Gastroesophageal sphincter (tissue), 4 donors: ENCODE measurements at places on chromosomes 11 and 22.
A peak's percentile ranks its signal among the peaks of the same experiment; 100 is the strongest.

DNA sequence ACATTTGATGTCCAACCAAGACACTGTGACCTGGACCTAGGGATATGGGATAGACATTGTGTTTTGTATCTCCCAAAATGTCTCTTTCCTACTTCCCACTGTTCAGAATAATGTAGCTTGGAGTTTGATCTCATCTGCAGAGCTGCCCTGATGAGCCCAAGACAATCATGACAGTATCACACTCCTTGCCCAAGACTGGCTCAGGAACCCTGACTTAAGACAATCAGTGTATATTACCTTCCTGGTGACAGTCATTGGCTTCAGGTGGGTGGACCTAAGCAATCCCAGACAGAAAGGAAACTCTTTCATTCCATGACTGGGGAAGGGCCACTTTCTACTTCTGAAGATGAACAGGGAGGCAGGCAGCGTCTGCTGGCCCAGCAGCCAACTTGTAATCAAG lies 14.3 kb upstream of the RTN4RL2 start:
- peaks cover 6% of the 10 kb centered on the region for H3K27me3 ChIP-seq
- no peak overlapping the region for H3K4me3 ChIP-seq
- no peak overlapping the region for H3K27ac ChIP-seq
- no peak for ATAC-seq

DNA sequence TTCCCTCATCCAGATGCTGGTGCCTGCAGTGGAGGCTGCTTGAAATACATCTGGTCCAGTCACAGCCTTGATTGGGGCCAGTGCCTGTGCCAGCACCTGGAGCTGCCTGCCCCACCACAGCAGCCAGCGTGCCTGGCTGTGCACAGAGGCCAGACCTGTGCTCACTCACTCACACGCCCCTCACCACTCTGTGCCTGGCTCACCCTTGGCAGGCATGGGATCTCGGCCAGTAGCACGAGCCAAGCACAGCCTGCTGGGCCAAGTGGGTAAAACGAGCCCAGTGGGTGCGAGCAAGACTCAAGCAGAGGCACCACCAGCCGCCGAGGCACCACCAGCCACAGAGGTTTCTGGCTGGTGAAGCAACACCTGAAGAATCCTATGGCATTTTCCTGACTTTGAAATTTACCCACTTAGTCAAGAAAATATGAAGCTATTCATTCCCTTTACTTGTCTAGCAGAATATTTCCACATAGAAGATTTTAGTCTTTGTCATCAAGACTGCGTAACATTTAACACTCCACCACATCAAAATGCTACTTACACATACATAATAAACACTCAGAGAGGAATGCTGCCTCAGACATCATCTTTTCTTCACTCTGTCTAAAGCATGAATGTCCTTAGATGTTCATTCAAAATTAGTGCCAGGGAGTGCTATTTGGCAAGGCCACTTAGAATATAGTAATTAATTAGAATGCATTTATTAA lies 424.3 kb upstream of the FAT3 start:
- ATAC-seq: no peak
- no peaks in the 10 kb centered on the region for H3K36me3 ChIP-seq
- H3K4me1 ChIP-seq: no peaks in the 10 kb centered on the region
- H3K27me3 ChIP-seq: no peaks in the 10 kb centered on the region
- H3K27ac ChIP-seq: no peak overlapping the region
- H3K4me3 ChIP-seq: no peak overlapping the region

DNA sequence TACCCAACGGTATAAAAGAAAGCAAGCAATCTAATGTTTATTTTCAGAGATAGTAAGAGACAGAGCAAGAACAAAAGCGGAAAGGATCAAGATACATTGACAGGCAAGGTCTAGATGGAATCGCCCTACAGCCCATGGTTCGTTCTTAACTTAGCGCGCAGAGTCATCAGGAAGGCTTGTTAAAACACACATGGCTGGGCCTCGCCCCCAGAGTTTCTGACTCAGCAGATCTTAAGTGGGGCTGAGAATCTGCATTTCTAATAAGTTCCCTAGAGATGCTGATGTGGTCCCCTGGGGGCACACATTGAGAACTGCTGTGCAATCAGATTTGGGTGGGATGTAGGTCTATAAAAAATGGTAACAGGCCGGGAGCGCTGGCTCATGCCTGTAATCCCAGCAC lies 35.8 kb upstream of the CHRM4 start:
- no peak for ATAC-seq
- no peak overlapping the region for H3K27ac ChIP-seq
- H3K4me3 ChIP-seq: no peak overlapping the region

DNA sequence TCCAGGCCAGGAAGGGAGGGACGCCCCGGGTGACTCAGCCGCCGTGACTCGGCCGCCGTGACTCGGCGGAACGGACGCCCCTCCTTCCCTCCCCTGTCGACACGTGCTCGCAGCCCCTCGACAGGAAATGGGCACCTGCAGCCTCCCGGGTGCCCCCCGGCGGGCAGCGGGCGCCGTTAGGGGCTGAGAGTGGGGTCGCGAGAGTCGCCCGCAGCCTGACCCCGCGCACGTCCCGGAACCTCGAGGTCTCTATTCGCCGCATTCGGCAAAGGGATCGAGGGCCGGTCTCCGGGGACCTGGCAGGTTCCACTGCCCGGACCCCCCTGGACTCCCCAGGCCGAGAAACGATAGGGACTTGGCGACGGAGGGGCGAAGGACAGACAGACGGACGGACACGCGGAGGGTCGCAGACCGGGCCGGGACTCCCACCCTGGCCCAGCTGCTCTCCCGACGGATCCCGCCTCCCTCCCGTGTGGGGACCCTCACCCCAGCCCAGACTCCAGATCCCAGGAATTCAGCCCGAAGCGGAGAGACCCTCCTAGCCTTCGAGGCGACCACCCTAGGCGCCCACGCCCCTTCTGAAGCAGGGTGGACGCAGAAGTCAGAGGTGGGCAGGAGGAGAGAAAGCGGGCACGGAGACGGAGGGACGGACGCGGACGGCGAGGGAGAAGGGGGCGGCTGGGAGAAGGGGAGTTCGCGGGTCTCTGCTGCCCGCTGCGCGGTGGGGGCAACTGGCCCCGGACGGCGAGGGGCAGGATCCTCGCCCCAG lies 648 bp downstream of the FOSL1 start:
- H3K36me3 ChIP-seq: no peaks in the 10 kb centered on the region
- peak; percentile 64 for ATAC-seq
- H3K27me3 ChIP-seq: peaks cover 13% of the 10 kb centered on the region
- H3K27ac ChIP-seq: peak overlapping the region; percentile 78
- H3K4me1 ChIP-seq: peaks cover 7% of the 10 kb centered on the region

DNA sequence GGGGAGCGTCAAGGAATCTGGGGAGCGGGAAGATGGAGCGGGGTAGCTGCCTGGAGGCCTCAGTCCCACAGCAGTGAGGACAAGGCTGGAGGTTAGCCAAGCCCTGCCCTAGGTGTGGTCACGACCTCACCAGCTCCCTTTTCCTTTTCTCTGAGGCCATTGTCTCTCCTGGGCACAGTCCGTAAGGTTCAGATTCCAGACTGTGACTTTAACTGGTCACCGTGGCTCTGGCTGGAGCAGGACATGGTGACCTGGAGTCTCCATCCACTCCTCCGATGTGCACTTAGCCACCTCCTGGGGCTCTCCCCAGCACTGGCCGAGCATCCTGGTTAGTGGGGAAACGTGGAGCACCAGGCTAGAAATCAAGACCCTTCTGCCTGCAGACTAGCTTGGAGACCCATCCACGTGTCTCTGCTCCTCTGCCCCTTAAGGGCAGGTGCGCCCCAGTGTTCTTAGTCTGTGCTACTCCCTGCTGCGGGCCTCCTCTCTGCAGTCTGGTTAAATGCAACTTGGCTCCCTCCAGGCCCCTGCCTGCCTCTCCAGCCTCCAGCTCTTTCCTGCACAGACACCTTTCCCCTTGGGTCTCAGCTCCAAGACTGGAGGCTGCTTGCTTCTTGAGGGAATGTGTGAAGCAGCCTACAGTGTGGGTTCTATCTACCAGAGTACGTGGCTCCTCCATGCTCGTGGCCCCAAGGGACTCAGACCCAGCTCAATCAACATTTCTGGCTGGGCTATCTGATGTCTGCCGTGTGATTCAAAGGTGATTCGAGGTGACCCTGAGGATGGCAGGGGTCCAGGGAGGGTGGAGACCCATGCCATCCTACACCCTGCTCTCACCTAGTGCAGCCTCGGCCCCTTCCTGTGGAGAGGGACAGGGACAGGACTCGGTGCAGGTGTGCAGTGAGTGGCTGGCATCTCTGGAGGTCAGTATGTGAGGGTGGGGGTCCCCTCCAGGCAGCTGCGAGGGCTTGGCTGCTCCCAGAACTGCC lies 5.2 kb downstream of the SLC25A1 start:
- no peak overlapping the region for H3K27ac ChIP-seq
- H3K4me3 ChIP-seq: no peak overlapping the region
- H3K27me3 ChIP-seq: peaks cover 15% of the 10 kb centered on the region
- no peak for ATAC-seq
- H3K4me1 ChIP-seq: peaks cover 86% of the 10 kb centered on the region
